ENCODE measurements at places on chromosomes 1 and 21.

DNA sequence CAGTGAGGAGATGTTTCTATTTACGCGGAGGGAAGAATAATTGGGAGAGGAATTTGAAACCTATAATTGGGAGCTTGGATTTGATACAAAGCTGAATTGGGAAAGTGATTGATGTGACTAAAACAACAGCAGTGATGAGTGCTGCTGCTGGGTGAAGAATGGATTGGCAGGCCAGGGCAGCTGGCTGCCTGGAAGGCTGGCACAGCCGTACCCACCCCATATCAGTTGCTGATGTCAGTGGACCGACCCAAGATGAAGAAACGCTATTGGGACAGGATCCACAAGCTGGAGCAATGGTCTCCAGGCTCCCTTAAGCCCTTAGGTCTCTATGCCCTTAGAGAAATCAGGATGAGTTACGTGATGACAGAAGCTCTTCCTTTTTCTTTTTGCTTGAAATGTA is 47.4 kb downstream of the GRIK1 start:
- no peak for DNase-seq

DNA sequence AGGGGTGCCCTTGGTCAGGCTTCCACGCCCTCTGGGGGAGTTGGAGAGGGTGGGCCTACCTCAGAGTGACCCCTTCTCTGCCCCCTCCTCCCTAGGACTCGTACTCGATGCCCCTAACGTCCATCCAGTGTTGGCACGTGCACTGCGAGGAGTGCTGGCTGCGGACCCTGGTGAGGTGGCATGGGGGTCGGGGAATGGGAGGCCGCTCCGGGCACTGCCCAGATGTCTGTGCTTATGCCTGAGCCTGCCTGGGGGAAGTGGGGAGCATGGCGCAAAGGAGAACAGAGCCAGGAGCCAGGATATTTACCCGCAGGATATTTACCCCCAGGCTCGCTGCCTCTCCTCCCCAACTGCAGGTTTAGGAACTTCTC is 24.5 kb downstream of the TMEM53 start:
- no peak for DNase-seq

DNA sequence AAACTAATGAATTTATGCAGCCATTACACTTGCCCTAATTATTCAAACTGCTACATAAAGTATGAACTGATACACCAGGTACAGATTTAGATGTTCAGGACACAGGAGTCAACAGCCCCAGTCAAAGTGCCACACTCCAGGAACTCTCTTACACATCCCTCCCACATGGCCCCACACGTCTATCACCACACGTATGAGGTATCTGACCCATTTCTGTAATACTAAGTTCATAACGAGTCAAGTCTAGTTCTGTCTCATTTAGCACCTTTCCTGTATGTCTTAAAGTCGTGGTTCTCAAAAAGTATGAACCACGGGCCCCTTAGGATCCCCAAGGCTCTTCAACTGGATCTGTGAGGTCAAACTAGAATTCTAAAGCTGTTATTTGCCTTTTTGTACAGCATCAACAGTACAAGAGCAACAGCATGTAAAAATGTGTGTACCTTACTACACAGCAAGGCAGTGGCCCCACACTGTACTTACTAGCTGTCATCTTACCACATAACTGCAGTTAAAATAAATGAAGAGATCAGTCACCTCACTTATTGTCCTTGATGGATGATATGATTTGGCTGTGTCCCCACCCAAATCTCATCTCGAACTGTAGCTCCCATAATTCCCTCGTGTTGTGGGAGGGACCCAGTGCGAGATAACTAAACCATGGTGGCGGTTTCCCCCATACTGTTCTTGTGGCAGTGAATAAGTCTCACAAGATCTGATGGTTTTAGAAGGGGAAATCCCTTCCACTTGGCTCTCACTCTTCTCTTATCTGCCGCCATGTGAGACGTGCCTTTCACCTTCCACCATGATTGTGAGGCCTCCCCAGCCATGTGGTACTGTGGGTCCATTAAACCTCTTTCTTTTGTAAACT is 42.6 kb downstream of the SIPA1L2 start:
- no peak for DNase-seq

DNA sequence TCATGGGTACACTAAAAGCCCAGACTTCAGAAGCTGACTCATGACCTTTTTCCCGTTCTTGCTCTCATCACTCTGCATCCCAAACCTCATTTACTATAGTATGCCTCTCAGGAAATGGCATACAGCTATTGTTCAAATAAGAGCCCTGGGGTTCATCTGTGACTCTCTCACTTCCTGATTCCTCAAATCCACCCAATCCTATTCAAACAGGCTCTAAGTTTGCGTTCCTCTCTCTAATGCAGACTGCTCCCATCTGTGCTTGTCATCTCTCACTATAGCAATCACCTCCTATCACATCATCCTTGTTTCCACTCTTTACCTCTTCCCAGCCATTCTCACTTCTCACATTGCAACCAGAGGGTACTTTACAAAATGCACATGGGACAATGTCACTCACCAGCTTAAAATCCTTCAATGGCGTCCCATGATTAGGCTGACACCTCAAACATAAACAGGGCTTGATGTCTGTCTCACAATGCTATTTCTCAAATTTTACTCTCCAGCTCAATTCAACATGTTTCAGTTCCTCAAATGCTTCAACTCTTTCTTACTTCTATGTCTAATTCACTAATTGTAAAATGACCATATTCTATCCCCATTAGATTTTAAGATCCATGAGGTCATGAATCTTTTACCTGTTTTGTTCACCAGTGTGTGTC is 408.4 kb downstream of the NTNG1 start:
- DNase-seq, result peak; percentile 87

All from MV-4-11 (cell line).